NCI-H1694 treated with DMSO at 0.1 percent for 48 hours (cell line): ENCODE measurements at places on chromosomes 4 and X.
A peak's percentile ranks its signal among the peaks of the same experiment; 100 is the strongest.

GRCh38 chr4:37687194-37687562 lies 1.0 kb upstream of the RELL1 start:
- no peak for DNase-seq

DNA sequence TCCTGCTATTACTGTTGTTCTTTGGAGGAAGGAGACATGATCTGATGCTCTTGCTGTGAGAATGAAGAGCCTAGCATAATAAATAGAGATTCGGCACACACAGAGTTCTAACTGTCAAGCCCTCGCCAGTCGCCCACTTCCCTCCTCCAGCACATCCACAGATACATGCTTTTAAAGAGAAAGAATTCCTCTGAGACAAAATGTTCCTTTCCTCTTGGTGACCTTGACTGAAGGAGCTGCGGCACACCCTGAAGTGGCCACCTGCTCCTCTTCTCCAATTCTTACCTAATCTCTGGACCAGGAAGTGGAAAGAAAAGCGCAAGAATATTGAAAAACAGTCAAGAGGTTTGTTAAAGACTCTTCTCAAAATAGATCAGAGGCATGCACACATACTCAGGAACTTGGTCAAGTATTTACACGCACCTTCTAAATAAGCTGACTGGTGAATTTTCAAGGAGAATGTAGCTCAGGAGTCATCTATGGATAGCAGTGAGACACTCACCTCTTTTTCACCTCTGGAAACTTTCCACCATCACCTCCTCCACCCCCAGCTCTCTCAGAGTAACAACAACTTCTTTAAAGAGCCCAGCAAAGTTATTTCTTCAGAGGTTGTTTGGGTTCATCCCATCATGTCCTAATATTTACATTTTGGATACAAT lies 95.4 kb downstream of the PARM1 start:
- no peak for DNase-seq

DNA sequence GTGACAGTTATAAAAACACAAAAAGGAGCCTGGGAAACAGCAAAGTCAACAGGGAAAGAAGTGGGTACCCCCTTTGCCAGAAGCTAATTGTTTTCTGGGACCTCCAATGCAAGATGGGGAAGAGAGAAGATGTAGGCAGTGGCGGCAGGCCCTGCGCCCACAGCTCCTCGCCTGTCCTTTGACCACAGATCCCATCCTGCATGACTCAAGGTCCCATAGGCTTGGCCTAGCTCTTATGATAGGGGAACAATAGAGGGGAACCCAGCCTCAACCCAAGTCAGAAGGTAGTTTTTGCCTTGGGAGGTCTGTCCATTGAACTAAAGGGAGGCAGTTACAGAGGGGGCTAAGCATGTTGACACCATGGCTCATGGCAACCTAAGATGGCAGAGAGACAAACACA lies 14.2 kb downstream of the ZMYM3 start:
- no peak for DNase-seq

GRCh38 chr4:168842186-168842585 lies 167.9 kb downstream of the CBR4 start:
- no peak for DNase-seq

DNA sequence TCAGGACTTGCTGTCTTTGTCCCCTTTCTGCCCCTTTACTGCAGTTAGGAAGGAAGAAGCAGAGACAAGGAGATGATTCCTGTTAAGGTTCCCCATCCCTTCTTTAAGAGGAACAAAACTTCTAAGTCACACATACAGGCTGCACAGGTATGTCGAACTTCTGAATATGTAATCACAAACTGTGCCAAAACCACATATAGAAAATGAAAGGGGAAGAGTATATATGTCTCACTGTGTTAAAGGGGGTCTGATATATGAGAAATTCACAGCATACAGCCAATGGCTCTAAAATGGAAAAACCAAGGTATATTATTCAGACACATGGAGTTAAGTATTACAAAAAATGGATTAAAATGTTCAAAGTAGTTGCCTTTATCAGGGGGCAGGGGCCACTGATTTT lies 11.7 kb downstream of the CFAP97 start:
- no peak for DNase-seq

GRCh38 chrX:54715621-54716020 lies 82.4 kb downstream of the ITIH6 start:
- DNase-seq: no peak

GRCh38 chr4:36003051-36003450 lies 241.3 kb downstream of the ARAP2 start:
- DNase-seq: no peak

- no peak for DNase-seq
These were observed 197.1 kb upstream of the MAGEB18 start for GRCh38 chrX:25941087-25941486.

GRCh38 chrX:118654331-118654730 lies 73.1 kb upstream of the IL13RA1 start:
- DNase-seq: no peak

DNA sequence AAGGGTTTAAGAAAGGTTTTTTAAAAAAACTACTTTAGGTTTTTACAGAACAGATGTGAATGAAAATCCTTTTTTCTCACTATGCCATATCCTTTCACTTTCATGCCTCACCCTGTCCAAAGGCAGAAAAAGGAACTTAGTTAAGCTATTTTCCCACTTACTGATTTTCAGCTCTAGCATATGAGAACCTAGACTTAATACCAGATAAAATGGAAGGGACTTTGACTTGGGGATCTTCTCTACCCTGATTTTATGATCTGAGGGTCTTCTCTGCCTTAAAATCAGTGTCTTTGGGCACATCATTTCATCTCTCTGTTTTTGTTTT lies 42.4 kb downstream of the FNIP2 start:
- no peak for DNase-seq

- no peak for DNase-seq
These were observed 238.2 kb downstream of the GPC3 start for GRCh38 chrX:133747196-133747595.

GRCh38 chrX:151042842-151043241 lies 59.7 kb downstream of the HMGB3 start:
- no peak for DNase-seq

- DNase-seq: no peak
These were observed 76.2 kb downstream of the STARD8 start for GRCh38 chrX:68723491-68724155.

GRCh38 chrX:78747489-78747888 lies at the start of gene LPAR4:
LPAR4 (plus strand) TSS chrX:78747720; CDS start chrX:78754870, 7,150 bp downstream.
- no peak for DNase-seq

GRCh38 chr4:189364032-189364449 lies 576.6 kb upstream of the FRG1 start:
- DNase-seq: no peak

DNA sequence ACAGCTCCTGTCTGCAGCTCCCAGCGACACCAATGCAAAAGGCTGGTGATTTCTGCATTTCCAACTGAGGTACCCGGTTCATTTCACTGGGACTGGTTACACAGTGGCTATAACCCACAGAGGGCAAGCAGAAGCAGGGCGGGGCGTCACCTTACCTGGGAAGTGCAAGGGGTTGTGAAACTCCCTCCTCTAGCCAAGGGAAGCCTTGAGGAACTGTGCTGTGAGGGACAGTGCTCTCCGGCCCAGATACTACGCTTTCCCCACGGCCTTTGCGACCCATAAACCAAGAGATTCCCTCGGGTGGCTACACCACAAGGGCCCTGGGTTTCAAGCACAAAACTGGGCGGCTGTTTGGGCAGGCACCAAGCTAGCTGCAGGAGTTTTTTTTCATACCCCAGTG lies 218.9 kb downstream of the PPP3CA start:
- DNase-seq: no peak

GRCh38 chr4:149403081-149403480 lies 412.6 kb downstream of the IQCM start:
- no peak for DNase-seq

- no peak for DNase-seq
These were observed 23.8 kb downstream of the NWD2 start for GRCh38 chr4:37268319-37268718.

DNA sequence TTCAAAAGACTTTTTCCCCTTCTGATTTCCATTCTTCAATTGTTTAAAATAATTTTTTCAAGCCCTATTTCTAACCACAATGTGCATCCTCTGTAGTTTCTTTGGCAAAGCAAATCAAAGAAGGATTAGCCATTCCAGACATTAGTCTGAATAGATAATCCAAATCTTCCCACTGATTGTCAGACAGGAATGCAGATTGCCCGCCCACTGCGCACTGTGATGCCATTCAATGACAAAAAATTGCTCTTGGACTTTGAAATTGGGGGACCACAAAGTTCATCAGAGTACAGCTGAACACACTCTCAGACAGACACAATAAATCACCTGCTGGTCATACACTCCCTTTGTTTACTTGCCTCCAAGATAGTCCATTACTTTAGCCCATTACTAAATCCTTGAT lies 216.5 kb upstream of the DKK2 start:
- DNase-seq: no peak

- DNase-seq: no peak
These were observed 873.8 kb downstream of the GLUD2 start for GRCh38 chrX:121921258-121921657.

DNA sequence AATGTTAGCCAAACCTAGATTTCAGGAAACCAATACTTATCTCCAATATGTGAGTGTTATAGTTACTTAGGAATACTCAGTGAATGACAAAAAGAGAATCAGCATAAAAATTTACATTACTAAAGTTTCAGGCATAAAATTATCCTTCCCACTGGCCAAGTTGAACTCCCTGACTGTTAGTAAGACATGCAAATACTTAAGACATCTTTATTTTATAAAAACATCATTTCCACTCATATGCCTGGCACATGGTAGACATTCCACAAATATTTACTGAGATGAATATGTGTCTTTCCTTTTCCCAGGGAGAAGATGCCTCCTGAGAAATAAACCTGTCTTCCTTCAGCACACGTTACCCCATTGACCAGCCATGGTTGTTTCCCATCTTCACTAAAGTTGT lies 7.3 kb downstream of the VEGFD start:
- DNase-seq: no peak

- DNase-seq: no peak
These were observed 21.2 kb downstream of the PTTG2 start for GRCh38 chr4:37981425-37981824.

- DNase-seq: no peak
These were observed 15.9 kb upstream of the MAP9 start for GRCh38 chr4:155392481-155393184.

DNA sequence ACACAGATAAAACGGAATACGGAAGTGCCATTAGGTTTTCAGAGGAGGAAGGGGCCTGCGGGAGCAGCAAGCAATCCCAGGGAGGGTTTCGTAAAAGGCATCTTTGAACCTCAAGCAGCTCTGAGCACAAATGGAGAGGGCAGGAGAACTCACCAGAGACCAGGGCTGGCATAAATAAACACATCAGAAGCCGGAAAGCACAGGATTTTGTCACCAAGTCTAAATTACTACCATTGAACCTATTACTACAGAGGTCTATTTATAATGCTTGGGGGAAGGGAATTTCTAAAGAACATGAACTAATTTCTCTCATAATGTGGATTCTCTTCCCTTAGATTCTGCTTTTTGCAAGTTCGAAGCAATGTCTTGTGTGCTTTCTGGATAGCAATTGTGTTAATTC lies 39.6 kb upstream of the MBTPS2 start:
- no peak for DNase-seq

DNA sequence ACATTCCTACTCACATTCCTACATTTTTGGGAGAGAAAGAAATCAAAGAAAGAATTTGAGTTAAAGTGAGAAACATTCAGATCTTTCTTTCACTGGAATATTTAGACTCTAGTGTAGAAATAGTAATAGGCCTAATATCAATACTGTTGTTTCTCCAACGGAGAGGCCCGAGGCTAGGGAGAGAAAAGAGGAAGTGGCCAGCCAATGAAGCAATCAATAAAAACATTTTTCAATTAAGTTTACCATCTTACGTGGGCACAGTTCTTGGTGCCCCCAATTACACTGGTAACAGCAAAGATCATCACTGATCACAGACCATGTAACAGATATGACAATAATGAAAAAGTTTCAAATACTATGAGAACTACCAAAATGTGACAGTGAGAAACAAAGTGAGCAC lies 281.4 kb downstream of the GPM6A start:
- DNase-seq: no peak

- DNase-seq: no peak
These were observed 48.9 kb downstream of the SLC34A2 start for GRCh38 chr4:25704516-25704915.

DNA sequence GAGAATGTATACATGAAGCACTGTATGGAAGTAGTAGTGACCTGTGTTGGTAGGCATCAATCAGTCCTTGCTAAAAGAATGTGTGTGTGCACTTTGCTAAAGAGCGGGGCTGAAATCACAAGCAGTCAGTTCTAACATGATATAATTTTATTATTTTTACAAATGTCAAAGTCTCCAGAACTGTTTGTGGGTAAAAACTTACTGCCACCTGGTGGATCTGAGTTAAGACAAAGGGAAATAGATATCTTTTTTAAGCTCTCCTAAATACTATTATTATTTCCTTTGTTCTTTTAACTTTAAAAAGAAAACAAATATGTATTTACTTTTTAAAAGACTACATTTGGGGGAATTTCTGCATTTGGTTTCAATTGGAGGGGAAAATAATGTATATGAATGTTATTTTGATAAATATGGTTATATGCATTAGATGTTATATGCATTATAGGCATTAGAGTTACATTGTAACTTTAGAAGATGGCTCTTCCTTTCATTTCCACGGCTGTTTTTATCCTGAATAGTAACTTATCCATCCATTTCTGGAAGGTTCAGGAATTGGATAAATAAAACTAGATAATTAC lies 7.8 kb upstream of the CLOCK start:
- peak; percentile 0 for DNase-seq

DNA sequence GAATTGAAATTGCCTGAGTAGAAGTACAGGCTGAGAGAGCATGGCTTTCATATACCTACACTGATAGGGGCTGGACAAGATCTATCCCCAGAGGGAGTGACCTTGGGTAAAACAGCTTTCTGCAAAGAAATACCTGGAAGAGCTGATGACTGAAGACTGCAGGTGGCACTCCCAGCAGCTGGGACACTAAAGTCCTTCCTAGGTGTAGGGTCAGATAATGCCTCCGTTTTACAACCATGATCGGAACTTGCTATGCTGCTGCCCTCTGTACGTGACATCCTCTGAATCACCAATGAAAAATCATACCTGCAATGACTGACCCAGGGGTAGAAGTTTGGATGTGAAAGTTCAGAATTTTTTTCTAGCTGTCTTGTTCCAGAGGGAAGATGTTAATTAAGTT lies 107.2 kb upstream of the WDR1 start:
- DNase-seq: no peak

DNA sequence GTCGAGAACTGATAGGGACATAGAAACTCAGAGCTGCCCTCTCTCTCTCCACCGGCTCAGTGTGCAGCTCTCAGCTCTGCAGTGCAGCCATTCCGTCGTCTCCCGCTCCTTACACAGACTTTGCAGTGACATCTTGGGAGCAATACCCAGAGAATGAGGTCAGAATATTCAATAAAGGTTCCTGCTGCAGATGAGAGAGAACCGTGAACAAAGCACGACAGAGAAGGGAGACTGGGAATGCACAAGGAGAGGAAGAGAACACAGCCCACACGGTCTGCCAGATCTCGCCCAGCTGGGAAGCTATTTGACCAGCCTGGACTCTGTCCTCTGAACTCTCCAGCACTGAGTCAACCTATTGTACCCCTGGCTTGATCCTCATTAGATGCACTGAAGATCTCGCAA lies 118.0 kb upstream of the PPARGC1A start:
- no peak for DNase-seq
